ENCODE measurements at places on chromosomes 16 and 17.

DNA sequence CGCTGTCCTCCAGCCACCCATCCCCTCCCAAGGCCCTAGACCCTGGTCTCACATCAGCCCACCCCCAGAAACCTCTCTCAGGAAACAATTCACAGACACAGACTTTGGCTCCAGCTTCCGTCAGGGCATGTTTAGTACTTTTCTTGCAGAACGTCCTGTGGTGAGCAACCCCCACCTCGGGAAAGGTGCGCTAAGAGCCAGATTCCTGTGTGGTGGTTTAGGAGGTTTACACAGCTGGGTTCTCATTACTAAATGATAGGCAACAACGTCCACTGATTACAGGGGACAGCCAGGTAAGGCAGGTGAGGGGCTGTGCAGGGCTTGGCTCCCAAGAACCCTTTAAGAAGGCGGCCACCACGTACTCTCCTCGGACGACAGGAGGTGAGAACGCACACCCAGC lies 29.3 kb downstream of the KIFC3 start:
- DNase-seq: no peak

DNA sequence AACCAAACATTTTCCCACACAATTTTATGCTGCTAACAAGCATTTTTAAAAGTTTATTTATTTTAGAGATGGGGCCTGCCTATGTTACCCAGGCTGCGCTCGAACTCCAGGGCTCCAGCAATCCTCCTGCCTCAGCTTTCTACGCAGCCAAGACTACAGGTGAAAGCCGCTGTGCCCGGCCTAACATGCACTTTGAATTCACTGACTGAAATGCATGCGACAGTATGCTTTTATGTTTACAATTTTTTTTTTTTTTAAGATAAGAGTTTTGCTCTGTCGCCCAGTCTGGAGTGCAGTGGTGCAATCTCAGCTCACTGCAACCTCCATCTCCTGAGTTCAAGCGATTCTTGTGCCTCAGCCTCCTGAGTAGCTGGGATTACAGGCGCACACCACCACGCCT lies 47.8 kb downstream of the MAP1LC3B start:
- DNase-seq: no peak

DNA sequence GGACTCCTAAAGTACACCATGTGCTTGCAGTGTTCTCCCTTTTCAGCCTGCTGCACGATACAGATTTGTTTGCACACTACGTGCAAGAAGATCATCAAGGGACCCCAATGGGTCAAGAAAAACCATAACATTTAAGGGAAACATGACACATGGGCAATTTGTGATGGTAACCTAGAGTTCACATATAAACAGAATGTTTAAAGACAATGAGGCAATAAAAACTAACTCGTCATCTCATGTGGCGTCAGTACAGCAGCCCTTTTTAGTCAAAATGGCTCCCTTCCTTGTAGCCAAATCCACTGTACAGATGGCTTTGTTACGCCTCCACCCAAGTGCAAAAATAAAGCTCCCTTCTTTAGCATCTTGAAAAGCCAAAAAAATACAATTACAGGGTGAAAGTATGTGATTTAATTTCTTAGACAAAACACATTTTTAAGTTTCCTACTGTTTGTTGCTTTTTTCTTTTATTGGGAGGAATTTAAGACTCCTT lies 173.7 kb downstream of the CDK5R1 start:
- DNase-seq: no peak

- DNase-seq: no peak
These were observed 112.0 kb downstream of the RPTOR start for GRCh38 chr17:80656590-80656989.

- DNase-seq: no peak
These were observed 54.9 kb downstream of the BEAN1 start for GRCh38 chr16:66481943-66482390.

GRCh38 chr16:17278988-17279387 lies 191.8 kb downstream of the XYLT1 start:
- no peak for DNase-seq

DNA sequence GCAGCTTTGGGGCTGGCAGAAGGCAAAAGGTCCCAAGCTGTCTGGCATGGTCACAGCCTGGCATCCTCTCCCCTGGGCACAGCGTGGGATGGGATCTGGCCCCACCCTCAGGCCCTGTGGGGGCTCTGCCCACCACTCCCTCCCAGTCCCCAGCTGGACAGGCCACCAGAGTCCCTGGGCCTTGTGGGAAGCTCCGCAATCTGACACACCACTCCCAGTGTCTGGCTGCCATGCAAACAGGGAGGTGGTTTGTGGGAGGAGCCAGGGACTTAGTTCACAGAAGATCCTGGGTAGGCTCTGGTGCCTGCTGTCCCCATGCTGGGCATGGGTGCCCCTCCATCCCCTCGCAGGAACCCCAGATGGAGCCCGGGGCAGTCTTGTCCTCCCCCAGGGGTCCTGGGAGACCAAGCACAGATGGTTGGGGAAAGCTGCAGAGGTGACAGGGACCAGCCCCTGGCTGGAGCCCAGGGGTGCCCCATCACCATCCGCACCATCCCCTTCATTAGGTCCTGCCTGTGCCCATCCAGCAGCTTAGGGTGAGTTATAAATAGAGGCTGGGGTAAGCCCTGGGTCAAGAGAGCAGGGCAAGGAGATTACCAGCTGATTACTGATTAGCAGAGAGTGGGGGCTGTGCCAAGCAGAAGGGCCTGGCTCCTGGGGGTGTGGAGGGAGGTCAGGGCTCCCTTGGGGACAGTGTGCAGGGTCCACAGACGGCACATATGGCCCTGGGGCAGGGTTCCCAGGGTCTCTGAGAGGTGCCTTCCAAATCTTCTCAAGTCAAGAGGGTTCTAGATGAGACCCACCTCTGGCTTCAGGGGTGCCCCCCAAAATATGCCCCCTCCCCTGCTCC lies 6.2 kb downstream of the FSCN2 start:
- DNase-seq: no peak

- DNase-seq: no peak
These were observed 2.3 kb downstream of the MRPL38 start for GRCh38 chr17:75902406-75902805.

GRCh38 chr17:39562976-39563375 lies 44.7 kb downstream of the NEUROD2 start:
- DNase-seq: no peak
